ENCODE measurements at places on chromosomes 16 and 17.

DNA sequence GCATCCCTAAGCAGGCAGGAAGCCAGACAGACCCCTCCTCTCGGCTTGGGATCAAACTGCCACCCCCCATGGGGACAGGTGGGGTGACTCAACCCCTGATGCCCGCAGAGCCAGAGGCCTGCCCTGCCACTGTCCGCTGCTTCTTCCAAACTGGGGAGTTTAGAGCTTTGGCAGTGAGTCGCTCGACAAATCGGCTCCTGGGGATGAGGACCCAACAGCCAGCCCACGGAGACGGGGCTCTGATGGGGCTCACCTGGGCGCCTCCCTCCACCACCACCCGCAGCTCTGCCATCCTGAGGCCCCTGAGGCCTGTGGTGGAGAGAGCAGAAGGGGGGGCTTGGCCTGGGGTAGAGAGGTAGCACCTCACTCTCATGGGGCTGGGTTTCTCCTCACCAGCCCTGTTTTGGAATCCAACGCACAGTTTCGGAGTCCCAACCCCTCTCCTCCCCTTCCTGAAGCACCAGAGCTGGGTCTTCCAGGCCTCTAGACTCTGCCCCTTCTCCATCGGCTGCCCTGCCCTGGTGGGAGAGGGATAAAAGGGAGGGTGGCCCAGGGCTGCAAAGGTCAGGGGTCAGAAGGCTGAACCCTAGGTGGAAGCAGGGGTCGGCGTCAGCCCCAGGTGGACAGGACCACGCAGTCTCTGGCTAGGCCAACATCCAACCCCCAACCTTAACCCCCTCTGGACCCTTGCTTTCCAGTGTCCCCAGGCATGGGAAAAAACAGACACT, 5.8 kb downstream of the PRSS22 start:
- no peak for DNase-seq

DNA sequence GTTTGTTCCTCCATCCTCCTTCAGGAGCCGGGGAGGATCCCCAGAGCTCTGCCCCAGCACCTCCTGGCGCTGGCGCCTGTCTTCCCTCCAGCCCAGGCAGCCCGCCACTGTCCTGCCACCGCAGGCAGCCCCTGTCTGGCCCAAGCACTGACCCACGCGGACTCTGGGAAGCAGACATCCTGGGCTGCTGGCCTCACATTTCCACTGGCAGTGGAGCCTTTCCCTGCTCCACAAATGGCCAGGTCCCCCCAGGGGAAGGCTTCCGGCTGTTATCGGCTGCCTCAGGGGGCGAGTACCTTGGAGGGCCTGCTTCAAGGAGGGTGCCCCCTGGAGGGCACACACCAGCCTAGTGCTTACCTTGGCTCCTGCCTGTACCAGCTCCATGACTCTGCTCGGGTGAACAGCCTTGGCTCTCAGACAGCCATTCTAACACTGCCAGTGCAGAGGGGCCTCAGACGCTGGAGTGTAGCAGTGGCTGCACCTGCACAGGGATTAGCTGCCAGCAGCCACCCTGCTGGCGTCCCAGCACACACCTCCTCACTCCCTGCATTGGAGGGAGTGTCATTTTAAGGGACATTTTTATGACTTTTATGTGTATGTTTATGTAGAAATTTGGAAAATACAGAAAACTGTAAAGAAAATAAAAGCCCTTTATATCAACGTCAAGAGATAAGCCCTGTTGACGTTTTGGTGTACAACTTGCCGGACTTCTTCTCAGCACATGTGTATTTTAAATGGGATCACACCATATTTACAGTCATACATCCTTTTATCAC, 21.0 kb downstream of the ACE start:
- no peak for DNase-seq

DNA sequence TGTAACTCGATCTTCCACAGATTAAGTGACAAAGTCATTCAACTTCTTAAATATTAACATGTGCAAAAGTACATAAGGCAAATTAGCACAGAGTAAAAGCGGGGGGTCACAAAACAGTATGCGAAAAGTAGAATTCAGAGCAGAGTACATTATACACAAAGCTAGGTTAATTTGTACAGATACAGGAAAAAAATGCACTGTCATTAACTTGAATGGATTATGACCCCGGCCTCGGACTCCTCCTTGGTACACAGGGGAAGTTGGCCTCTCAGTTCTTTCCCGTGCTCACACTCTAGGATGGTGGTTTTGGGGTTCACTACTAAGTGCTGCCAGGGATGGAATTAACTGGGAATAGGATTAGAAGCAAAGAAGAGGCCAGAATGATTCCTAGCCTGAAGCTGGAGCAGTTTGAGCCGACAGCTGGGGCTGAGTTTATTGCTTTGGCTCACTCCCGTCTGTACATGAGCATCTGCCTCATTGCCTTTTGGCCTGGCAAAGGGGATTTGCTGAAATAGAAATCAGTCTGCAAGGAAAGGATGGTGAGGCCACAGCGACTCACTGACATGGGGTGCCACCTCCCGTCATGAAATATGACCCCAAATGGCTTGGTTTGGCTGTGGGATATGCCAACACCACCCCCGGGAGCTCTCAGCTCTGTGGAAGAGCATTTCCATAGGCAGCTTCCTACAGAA, 23.6 kb downstream of the NTN1 start:
- no peak for DNase-seq

GRCh38 chr16:47970291-47970931, 185.4 kb downstream of the ABCC12 start:
- no peak for DNase-seq

GRCh38 chr17:37527249-37527851, 37.7 kb downstream of the DUSP14 start:
- no peak for DNase-seq

GRCh38 chr16:62596584-62596983, 560.3 kb upstream of the CDH8 start:
- no peak for DNase-seq

DNA sequence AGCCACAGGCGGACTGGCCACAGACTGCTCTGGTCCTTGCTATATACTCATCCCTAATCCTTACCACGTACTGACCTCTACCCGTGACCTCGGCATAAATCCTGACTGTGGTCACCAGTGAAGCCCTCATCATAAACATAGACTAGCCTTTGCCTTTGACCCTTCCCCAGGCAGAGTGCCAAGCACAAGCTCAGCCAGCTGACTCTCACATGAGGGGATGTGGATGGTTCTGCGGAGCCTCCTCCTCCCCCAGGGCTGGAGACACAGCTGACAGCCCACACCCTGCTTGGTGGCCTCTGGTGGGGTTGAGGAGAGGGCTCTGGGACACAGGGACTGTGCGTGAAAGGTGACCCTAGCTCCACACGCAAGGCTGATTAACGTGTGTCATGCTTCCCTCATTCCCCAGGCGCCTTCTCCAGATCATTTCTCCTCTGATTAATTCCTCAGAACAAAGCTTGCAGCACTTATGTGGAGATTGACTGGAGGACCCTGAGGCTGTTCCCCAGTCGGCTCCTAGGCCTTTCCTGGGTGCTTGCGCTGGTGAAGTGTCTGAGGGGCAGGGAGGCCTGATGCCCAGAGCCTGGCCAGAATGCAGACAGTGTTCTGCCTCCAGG, 241.5 kb upstream of the NLRP1 start:
- DNase-seq, result no peak

GRCh38 chr16:89315791-89316581, 98.5 kb downstream of the ZNF778 start:
- DNase-seq, result peak; percentile 87

GRCh38 chr16:53717577-53717976, 13.6 kb downstream of the FTO start:
- no peak for DNase-seq

- DNase-seq, result no peak
Measured at GRCh38 chr17:82092995-82093751, 4.9 kb downstream of the FASN start.

GRCh38 chr16:17224879-17225281, 245.9 kb downstream of the XYLT1 start:
- DNase-seq, result peak; percentile 28

- DNase-seq, result no peak
Measured at GRCh38 chr16:87044032-87044382, 273.2 kb downstream of the C16orf95 start.

DNA sequence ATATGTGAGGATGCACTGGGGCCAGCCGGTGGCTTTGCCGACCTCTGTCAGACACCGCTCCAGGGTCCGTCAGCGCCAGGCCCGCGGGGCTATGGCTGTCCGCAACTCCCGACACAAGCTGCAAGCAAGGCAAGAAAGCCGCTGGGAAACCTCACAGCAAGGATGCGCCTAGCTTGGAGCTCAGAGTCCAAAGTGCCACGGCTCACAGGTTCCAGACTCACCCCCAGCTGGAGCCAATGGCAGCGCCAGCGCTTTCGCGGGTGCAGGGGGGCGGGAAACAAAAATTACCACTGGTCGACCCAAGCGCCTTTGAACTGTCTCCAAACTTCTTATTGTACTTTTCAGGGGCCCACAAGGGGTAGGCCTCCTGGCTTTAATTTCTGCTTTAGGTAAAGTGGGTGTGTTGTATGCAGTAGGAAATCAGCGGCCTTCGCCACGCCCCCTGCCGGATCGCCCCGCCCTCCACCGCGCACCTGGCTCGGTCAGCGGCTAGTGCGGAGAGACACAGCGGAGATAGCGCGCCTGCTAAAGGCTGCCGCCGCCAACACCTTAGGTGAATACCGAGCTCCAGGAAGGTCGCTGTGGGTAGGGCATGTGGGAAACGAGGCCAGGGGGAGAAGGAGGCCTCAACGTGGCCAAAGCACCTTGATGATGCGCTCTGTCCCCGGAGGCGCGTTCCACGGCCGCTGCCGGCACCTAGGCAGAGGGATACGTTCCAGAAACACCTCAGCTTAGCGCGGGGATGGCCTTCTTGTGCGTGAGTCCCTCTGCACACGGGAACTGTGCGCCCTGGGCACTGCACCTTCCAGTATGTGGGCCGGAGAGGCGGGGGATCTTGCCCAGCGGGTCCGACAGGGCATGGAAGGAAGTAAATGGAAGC, 61.0 kb upstream of the RBL2 start:
- DNase-seq, result peak; percentile 64

DNA sequence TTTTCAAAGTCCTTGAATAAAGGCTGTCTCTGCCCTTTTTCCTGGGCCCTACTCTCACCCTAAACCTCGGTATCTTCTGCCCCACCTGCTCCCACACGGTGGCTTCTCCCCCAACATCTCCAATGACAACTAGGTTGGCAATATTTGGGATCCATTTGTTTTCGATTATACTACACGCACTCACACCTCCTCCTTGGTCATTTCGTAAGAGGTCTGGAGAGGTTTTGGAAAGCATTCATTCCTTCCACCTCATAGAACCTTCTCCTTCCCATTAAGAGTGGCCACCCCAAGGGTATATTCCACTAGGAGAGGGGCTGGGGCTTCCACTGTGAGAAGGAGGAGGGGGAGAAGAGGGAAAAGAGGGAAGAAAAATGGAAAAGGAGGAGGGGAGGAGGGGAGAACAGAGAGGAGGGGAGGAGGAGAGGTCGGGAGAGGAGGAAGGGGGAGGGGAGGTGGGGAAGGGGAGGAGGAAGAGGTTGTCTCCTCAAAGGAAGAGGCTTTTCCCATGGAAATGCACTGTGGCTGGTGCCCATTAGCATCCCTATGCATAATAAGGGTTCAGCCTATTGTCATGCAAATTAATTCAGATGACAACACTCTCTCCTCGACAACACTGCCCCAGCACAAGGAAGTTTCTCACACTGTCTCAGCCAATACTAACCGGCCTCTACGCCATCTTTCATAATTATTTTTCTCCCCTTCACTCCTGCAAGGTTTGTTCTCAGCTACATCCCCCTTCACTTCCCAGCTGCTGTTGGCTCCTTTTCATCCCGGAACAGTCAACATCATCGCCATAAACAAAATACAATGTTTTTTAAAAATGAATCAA, 30.0 kb downstream of the SOX9 start:
- no peak for DNase-seq

DNA sequence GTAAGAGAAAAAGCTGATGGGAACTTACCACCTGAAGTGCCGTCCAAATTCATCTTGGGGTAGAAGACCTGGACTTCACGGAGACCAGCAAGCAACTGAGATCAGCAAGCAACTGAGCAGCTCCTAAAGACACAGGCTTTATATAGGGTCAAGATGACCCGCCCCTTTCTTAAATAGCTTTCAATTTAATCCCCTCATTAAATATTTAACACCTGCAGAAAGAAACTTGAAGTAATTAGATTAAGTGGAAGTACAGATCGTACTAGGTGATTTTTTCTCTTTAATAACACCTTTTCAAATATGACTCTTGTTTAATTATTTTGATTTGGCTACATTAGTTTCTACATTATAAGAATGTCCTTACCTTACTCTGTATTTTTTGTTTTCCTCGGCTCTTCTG, at the start of gene CPHXL:
TSS of gene CPHXL (minus strand) at position 101 of the 400 bp plus-strand sequence. CDS start at position 53, 48 bp downstream.
- DNase-seq, result no peak

DNA sequence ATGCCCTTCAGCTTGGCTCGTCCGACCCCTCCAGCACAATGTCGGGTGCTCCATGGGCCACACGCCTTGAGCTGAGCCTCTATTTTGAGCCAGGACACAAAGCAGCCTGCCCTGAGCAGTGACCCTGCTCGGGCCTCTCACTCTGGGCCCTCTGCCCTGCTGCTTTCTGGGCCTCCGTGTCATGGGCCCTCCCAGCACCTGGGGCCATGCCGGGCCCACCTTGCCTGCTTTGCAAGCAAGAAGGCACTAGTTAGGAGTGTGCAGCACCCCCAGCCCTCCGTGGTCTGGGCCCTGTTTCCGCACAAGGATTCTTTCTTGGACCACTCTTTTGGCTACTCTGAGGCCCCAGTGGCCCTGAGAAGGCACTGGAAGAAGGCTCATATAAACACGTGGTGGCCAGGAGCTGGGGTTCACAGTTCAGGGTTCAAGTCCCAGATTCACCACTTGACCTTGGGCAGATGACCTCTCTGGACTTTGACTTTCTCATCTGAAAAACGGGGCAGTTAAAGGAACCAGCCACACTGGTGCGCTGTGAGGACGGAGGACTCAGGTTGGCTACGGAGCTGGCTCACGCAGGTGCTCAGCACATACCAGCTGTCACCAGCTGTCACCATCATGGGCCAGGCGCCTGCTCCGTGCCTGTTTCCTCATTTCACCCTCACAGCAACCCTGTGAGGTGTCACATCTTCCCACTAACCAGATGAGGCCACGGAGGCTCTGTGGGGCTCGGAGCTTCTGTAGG, 166.0 kb upstream of the GSE1 start:
- peak; percentile 19 for DNase-seq

- peak; percentile 97 for DNase-seq
Measured at GRCh38 chr16:1342526-1343427, 8.9 kb downstream of the TSR3 start.

- DNase-seq, result no peak
Measured at GRCh38 chr16:25888868-25889267, 197.1 kb downstream of the HS3ST4 start.

- DNase-seq, result no peak
Measured at GRCh38 chr16:89176147-89176690, 4.7 kb downstream of the CDH15 start.

GRCh38 chr16:6016530-6017184, 919.1 kb upstream of the EEF2KMT start:
- no peak for DNase-seq

- DNase-seq, result no peak
Measured at GRCh38 chr17:37698132-37698910, 46.5 kb downstream of the HNF1B start.

GRCh38 chr16:72400257-72401083, 228.5 kb upstream of the PMFBP1 start:
- DNase-seq, result no peak
